ENCODE measurements at places on chromosomes 3 and 15.
A peak's percentile ranks its signal among the peaks of the same experiment; 100 is the strongest.

- DNase-seq = no peak
These were observed 19.0 kb downstream of the XYLB start for GRCh38 chr3:38365469-38366062.

GRCh38 chr3:188246905-188247304, 92.9 kb downstream of the LPP start:
- DNase-seq = no peak

DNA sequence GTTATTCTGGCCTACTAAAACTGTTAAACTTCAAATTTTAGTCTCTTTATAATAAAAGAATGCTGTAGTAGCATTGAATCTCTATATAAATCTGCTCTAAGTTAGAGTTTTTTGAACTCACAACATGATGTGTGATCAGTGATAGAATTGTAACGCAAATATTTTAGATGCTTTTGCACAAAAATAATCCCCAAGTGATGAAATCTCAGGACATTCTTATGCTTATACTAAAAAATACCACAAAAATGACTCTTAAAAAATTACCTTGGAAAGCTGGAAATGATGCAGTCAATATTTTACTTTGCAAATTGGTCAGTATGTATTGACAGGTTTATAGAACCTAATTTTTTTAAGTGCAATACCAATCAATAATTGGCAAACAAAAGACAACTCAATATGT, 375.3 kb downstream of the TBC1D5 start:
- DNase-seq = no peak

- DNase-seq = no peak
These were observed 28.0 kb upstream of the ATP10A start for GRCh38 chr15:25891081-25891480.

DNA sequence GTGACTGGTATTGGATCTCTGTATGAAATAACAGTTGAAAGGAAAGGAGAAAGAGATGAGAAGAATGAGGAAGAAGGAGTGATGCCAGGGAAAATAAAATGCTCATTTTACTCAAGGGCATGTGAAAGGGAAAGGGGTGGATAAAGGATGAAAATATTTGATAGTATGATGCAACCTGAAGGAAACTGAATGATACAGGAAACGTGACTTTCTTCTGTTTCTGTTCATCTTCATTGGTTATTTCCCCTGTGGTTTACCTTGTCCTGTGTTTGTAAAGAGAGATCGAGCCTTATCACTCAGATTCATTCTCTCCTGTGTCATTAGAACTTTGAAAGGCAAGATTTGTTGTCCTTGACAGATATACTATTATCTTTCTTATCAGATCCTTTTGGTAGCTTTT, 243.6 kb upstream of the SLITRK3 start:
- DNase-seq = no peak

DNA sequence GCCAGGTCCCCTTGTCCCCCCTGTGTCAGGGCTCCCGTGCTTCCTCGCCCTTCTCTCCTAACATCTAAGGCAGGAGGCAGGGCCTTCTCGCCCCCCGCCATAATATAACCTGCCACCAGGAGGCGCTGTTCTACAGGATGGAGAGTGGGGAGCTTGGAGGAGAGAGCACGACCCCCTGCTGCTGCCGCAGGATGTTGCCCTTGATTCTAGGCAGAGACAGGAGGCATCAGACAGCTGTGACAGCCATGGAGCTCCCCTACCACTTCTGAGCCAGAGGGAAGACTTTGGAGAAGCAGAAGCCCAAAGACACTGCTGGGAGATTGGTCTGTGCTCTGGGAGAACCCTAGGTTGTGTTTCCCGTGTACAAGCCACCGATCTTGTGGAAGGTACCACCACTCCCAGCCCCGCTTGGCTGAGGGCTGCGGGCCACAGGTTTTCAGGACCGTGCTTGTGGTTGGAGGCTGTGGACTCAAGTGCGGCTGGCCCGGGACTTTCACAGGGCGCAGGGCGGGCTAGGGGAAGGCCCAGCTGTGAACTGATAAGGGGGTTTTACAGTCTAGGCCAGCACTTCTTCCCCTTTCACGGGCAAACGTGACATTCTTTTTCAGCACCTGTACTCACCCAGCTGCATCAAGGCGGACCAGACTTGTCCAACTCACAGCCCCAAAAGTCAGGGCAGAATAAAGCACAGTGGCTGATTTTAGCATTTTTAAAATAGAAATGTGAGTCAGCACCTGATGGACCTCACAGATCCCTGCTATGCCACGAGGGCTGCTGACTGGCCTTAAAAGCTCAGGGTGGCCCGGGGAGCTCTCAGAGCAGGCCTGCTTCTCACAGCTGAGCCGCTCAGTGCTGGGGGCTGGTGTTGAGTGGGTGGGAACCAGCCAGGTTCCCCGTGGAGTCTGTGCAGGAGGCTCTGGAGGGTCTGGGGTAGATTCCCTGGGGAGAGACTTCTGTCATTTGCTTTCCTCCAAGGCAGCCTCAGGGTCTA, 2.6 kb upstream of the TIGIT start:
- DNase-seq = peak; percentile 77

DNA sequence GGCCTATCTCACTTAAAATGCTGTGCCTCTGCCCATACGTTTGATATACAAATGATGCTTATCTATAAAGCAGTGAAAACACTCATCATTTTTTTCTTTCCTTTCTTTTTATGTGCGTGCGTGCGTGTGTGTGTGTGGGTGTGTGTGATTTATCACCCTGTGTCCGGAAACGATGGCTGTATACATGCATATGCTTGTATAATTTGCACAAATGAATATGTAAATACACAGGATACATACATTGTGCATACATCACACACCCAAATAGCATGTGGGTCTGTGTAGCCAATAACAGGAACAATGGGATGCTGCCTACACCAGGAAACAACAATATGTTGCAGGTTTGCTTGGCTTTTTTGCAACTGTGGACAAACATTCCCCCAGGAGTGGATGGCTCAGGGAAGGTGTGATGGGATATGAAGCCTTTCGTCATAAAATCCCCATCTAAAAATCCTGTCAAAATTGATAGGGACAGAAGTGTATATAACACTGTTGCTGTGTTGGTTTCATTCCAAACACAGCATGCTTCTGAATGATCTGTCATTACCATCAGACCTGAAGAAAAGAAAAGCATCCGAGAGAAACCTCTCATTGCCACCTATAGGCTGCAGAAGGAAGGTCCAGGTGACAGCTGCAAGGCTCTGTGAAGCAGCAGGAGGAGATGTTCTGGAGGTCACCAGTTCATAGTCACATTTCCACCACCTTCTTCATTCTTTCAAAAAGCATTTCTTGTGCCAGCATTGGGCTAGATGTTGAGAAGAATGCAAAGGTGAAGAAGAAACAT, 503.9 kb upstream of the NR2F2 start:
- DNase-seq = no peak

- DNase-seq = no peak
These were observed 13.5 kb upstream of the TIPIN start for GRCh38 chr15:66369773-66370651.

DNA sequence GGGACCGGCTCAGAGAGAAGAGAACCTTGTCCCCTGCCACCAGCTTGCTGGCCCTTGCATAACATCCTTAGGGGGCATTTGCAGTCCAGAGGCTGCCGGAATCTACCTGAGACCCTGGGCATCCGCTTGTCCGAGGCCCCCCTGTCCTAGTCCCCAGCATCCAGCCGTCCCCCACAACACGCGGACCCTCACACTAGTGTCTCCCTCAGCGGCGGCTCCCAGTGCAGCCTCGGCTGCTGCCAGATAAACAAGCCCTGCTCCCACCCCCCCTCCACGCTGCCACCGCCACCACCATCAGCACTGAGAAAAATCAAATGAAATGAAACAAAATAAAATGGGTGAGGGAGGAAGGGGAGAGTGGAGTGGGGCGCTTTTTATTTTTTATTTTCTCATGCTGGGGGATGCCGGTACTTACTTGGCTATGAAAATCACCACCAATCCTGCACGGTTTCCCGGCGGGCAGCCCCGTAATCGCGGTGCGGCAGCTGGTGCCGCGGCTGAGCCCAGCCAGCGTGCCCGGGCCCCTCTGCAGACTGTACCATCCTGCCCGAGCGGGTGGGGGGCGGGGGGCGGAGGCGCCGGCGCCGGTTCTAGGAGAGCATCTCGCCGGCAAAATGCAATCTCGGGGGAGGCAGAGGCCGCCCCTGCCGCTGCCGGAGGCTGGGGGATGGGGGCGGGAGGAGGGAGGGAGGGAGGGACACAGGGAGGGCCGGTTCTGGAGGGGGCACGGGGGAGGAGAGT, at the start of gene ATP2B2:
TSS of gene ATP2B2 (minus strand) at position 537 of the 741 bp plus-strand sequence. CDS start 56,043 bp downstream, outside the sequence.
- no peak for DNase-seq

DNA sequence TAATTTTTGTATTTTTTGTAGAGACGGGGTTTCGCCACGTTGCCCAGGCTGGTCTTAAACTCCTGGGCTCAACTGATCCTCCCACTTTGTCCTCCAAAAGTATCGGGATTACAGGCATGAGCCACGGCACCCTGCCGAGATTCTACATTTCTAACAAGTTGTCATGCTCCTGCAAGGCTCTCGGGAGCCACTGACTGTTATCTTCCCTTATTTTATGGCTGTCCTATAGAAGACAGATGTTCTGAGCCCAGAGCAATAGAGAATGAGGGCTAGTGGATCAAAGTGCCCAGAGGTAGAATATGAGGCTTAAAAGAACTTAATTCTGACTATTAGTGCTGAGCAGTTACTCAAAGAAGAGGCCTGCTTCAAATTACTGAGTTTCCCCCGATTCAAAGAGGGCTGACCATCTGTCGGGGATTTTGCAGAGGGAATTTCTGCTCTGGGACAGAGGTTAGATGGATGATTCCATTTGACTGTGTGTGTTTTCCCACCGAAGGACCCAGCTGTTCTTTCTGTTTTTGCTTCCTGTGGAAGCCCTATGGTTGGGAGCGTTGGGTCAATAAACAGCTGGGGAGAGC, 39.5 kb downstream of the ITPR1 start:
- DNase-seq = no peak

DNA sequence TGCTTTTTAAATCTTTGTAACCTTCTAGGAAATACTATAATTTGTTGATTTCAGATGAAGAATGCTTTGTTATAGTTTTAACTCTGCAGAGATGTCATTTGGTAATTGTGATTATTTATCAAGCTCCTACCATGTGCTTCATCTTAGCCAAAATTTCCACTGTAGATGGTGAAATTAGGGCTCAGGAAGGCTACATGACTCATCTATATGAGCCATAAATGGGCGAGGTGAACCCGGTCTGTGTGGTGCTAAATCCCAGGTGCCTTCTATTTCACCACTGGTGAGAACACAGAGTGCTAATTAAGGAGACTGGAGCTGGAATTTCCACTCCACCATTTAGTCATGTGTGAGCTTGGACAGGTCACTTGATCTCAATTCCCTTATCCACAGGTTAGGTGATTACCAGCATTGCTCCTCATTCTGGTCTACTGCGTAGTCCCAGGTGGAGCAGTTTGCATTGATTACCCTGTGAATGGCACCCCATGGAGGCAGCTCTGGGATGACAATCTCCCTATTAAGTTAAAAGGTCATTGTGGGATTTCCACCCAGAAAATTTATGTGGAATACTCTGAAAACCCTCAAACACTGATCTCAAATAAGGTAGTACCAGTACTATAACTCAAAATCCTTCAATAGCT, 2.8 kb upstream of the CCR3 start:
- no peak for DNase-seq

- DNase-seq = no peak
These were observed 229.7 kb downstream of the SHOX2 start for GRCh38 chr3:157876556-157876955.

DNA sequence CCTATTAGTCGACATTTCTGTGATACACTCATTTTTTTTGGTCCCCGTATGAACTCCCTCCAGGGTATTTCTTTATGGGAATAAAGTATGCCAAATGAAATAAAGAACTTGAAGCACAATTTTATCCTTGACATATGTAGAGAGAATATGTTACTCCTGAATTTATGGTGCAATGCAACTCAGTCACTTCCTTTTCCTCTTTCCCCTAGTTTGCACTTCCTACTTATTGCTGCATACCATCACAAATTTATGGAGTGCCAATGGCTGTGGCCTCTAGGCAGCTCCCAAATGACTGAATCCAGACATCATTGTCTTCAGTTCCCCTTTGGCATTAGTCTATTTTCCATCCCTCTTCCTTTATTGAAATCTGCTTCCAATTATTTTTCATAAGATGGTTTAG, 403.5 kb downstream of the FHIT start:
- DNase-seq = no peak

- DNase-seq = no peak
These were observed 68.2 kb upstream of the ADAMTSL3 start for GRCh38 chr15:83585601-83586335.

- no peak for DNase-seq
These were observed 151.2 kb downstream of the OPA1 start for GRCh38 chr3:193744048-193744821.

GRCh38 chr15:69593981-69594966, 141.7 kb downstream of the RPLP1 start:
- no peak for DNase-seq

DNA sequence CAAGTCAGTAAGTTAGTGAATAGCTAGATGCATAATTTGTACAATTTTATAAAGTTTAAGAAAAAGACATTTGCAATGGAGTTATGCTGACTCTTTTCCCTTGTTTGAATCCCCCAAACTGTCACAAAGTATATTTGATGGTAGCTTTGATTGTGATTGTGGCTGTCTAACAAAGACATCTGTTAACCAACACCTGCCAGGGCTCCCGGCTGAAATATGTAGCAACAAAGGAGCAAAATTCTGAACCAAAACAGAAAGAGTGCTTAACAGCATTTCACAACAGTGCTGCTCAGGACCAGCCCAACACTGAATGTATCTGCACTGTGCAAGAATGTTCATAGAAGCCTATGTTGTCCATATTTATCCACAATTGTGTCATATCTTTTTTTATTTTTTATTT, 39.4 kb downstream of the LEO1 start:
- no peak for DNase-seq

- no peak for DNase-seq
These were observed 1.2 kb downstream of the MANF start for GRCh38 chr3:51386159-51386851.

DNA sequence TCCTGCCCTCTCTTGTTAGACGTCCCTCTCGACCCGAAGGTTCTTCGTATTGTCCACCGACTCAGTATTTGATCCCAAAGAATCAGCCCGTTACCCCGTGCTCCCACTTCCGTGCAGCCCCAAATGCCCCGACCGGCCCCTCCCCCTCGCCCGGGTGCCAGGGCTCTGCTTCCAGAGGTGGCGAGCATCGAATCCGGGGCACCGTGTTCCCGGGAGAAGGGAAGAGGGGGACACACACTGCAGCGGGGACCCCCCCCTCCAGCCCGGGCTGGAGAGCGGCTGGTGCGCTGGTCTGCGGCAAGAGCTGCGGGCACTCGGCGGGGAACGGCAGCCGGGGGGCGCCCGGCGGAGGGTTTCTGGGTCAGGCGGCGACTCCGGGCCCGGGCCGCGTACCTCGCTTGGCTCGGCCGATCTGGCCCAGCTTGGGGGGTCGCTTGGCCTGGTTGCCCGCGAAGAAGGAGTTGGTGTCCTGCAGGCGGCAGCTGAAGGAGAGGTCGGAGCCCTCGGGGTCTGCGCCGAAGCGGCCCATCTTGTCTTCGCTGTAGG, 556 bp downstream of the CAMK2N2 start:
- no peak for DNase-seq

DNA sequence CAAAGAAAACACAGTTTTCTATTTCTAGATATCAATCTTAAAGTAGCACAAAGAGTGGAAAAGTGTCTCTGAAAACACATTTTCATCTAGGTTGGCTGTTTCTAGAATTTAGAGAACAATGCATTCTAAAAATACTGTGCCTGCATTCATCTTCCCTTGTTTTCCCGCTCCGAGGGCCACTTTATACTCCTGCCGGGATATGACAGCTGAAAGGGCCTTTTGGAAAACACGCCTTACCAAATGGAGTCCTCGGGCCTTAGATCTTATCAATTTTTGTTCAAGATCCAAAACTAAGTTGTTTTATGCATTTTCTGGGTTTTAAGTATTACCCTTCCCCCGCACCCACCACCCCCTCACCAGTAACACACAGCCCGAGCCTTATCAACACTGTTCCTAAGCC, 47.9 kb upstream of the ARHGEF3 start:
- no peak for DNase-seq
